ENCODE measurements at places on chromosomes 6 and 20.

GRCh38 chr6:3850451-3851203, 1.5 kb downstream of the FAM50B start:
- no peaks in the 10 kb centered on the region for H3K27me3 ChIP-seq
- H3K27ac ChIP-seq = no peak overlapping the region
- no peak for DNase-seq

DNA sequence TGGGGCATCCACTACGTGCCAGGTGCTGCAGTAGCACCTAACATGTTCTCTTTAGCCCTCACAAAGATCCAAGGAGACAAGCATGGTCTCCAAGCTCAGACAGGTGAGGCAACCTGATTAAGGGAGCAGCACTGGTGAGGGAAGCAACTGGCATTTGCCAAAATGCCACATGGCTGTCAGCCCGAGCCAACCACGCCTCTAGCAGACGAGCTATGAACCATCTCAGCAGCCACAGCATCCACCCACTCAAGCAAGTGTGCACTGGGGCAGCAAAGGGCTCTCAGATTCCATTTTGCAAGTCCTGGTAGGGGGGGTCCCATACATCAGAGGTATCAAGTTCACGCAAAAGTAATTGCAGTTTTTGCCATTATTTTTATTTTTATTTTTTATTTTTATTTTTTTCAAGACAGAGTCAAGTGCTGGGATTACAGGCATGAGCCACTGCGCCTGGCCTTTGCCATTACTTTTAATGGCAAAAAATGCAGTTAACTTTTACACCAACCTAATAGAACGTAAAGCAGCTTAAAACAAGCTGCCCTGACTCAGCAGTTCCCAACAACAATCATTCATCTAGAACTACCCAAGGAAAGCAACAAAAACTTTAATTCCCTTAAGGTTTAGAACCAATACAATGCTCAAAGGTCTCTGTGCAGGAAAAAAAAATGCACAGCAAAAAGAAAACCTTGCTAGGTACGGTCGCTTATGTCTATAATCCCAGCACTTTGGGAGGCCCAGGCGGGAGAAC, 36.3 kb upstream of the SPDEF start:
- H3K27ac ChIP-seq = no peak overlapping the region
- DNase-seq = no peak
- H3K27me3 ChIP-seq = no peaks in the 10 kb centered on the region
- H3K36me3 ChIP-seq = peaks cover 24% of the 10 kb centered on the region

DNA sequence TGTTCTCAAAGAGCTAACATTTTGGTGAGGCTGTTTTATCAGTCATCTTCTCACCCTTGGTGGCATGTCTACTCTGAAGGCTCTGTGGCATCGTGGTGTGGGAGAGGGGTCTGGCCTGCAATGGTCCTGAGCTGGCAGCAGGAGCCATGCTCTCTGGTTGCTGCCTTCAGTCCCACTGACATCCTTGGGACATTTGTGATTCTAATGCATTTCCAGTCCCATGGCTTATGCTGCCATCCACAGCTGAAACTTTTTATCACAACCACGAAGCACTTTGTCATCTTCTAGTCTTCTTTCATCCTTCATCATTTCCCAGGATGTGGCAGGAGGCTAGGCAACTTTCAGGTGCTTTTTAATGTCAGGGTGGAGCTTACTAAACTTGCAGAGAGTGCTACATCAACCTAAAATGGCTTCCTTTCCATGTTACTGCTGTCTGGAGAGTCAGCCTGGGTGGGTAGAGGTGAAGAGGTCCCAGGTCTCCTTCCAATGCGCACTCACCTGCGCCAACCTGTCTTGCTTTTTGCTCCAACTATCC, 77.1 kb downstream of the GPR63 start:
- H3K4me1 ChIP-seq = no peaks in the 10 kb centered on the region
- H3K36me3 ChIP-seq = no peaks in the 10 kb centered on the region
- no peaks in the 10 kb centered on the region for H3K27me3 ChIP-seq

DNA sequence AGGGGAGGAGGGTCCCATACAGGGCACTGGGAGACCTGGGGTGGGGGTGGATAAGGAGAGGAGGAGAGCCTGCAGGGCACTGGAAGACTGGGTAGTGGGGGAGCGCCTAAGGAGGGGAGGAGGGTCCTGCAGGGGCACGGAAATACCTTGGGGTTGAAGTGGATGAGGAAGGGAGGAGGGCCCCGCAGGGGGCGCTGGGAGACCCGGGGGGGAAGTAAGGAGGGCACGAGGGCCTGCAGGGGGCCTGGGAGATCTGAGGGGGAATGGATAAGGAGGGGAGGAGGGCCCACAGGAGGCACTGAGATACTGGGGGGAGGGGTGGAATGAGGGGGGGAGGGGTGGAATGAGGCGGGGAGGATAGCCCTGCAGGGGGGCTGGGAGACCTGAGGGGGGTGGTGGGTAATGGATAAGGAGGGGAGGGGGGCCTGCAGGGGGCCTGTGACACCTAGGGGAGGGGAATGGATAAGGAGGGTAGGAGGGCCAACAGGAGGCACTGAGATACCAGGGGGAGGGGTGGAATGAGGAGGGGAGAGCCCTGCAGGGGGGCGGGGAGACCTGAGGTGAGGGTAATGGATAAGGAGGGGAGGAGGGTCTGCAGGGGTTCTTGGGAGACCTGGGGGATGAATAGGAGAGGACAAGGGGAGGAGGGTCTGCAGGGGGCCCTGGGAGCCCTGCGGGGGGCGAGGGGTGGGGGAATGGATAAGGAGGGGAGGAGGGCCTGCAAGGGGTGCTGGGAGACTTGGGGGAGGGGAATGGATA, 567 bp upstream of the CTCFL start:
- H3K36me3 ChIP-seq = no peaks in the 10 kb centered on the region
- no peak overlapping the region for H3K4me3 ChIP-seq
- no peaks in the 10 kb centered on the region for H3K27me3 ChIP-seq
- no peak overlapping the region for H3K27ac ChIP-seq

DNA sequence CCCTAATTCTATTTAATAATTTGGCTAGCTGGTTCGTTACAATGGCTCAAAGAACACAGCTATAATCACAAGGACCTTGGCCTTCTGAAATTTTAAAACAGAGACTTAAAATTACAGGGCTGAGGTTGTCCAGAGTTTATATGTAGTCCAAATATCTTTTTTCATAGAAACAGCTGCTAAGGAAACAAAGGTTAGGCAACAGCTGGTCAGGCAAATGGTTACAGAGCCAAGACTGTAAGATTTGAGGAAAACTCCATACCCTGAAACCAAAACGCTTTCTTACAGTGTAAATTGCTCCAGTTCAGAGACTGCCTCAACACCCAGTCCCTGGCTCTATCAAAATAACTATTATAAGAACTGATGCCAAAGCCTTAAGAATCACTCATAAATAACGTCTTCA, 9.7 kb upstream of the ARHGAP18 start:
- H3K36me3 ChIP-seq = no peaks in the 10 kb centered on the region
- no peak overlapping the region for H3K4me3 ChIP-seq
- DNase-seq = no peak
- no peaks in the 10 kb centered on the region for H3K4me1 ChIP-seq

DNA sequence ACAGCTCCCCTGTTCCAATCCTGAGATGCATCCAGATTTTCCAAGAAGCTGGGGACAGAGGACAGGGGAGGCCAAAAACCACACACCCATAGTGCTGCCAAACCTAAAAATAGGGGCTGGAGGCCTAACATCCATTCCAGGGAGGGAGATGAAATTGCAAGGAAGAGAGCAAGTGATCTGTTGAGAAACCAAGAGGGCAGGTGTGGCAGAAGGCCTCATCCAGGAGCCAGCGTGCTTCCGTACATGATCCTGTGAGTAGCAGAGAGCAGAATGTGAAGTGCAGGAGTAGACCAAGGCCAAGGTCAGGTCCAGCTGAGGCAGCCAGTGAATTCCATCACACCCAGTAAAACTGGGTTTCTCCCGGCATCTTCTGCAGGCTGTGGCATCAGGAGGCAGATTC, 167.7 kb upstream of the RIN2 start:
- DNase-seq = no peak
- no peaks in the 10 kb centered on the region for H3K4me1 ChIP-seq
- no peak overlapping the region for H3K4me3 ChIP-seq
- no peaks in the 10 kb centered on the region for H3K27me3 ChIP-seq
- no peaks in the 10 kb centered on the region for H3K36me3 ChIP-seq

DNA sequence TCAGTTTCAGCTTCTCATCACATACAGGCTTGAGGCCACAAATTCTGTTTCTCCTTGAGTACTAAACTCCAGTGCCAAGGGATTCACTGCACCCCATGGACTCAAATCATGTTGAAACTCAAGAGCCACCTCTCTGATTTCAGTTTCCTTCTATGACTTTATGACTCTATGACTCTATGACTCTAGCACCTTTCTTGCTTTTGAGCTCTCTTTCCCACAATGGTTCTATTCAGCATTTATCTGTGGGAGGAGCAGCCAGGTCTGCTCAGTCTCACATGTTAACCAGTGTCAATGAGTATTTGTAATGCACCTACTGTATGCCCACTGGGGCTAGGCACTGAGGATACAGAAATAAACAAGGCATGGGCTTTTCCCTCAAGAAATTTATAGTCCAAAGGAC, 14.6 kb upstream of the SLC22A2 start:
- H3K27ac ChIP-seq = no peak overlapping the region
- H3K4me3 ChIP-seq = no peak overlapping the region
- no peaks in the 10 kb centered on the region for H3K27me3 ChIP-seq
- DNase-seq = no peak
- H3K36me3 ChIP-seq = no peaks in the 10 kb centered on the region

- no peak overlapping the region for H3K4me3 ChIP-seq
- no peaks in the 10 kb centered on the region for H3K36me3 ChIP-seq
- no peaks in the 10 kb centered on the region for H3K4me1 ChIP-seq
- H3K27me3 ChIP-seq = no peaks in the 10 kb centered on the region
- no peak for DNase-seq
- no peak overlapping the region for H3K27ac ChIP-seq
Measured at GRCh38 chr20:51339721-51340450, 202.6 kb downstream of the NFATC2 start.

Measured in effector memory CD4-positive, alpha-beta T cell (primary cell).